ENCODE measurements at places on chromosomes 2 and 18. TPM values are rescaled to one million over a fixed set of nuclear protein-coding genes. Genes with fewer than 3 reads are reported as not detected.

Gene ASTL
- total RNA-seq: 0.09 TPM

- no peak overlapping the region for H3K4me3 ChIP-seq
- H3K27ac ChIP-seq: no peak overlapping the region
- H3K36me3 ChIP-seq: no peaks in the 10 kb centered on the region
- no peak for DNase-seq
- H3K4me1 ChIP-seq: peaks cover 27% of the 10 kb centered on the region
These were observed 5.8 kb upstream of the ODC1 start for GRCh38 chr2:10453905-10454298.

GRCh38 chr2:236871500-236872001, 214.1 kb upstream of the COPS8 start:
- H3K36me3 ChIP-seq: no peaks in the 10 kb centered on the region
- H3K4me1 ChIP-seq: peaks cover 18% of the 10 kb centered on the region
- peak overlapping the region; percentile 10 for H3K27ac ChIP-seq

- H3K27ac ChIP-seq: peak overlapping the region; percentile 22
- H3K4me3 ChIP-seq: no peak overlapping the region
- H3K4me1 ChIP-seq: peaks cover 12% of the 10 kb centered on the region
- no peaks in the 10 kb centered on the region for H3K27me3 ChIP-seq
These were observed 69.4 kb upstream of the ARHGAP28 start for GRCh38 chr18:6659963-6660725.

DNA sequence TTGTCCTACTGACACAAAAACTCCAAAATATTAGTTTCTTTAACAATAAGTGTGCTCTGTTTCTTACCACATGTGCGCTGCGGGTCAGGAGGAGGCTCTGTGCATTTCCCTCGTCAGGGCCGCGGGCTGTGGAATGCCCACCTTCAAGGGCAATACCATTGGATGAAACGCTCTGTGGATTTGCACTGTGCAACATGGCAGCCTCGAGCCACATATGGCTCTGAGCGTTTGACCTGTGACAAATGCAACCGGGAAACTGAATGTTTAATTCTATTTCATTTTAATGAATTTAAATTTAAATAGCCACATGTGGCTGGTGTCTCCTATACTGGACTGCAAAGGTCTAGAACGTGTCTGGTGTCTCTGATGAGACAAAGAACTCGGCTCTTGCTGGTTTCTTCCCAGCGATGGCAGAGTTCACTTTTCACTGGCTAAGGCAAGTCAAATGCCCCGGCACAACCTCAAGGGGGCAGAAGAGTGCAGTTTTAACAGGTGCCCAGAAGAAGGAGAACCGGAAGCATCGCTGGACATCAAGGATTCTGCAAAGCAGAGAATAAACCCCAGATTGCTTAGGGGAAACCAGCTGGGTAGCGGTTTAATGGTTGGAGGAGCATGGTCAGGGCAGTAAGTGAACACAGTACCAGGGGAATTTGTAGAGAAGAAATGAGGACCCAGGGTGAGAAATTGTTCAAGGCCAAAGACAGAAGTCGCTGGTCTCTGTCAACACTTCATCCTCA, 37.0 kb upstream of the TMEM18 start:
- H3K4me3 ChIP-seq: no peak overlapping the region
- DNase-seq: peak; percentile 43
- no peak overlapping the region for H3K27ac ChIP-seq
- no peaks in the 10 kb centered on the region for H3K4me1 ChIP-seq

- peaks cover 8% of the 10 kb centered on the region for H3K4me1 ChIP-seq
- H3K27ac ChIP-seq: no peak overlapping the region
- H3K36me3 ChIP-seq: no peaks in the 10 kb centered on the region
- H3K27me3 ChIP-seq: no peaks in the 10 kb centered on the region
- peak; percentile 63 for DNase-seq
- no peak overlapping the region for H3K4me3 ChIP-seq
These were observed 13.7 kb upstream of the TET3 start for GRCh38 chr2:73970850-73971471.

DNA sequence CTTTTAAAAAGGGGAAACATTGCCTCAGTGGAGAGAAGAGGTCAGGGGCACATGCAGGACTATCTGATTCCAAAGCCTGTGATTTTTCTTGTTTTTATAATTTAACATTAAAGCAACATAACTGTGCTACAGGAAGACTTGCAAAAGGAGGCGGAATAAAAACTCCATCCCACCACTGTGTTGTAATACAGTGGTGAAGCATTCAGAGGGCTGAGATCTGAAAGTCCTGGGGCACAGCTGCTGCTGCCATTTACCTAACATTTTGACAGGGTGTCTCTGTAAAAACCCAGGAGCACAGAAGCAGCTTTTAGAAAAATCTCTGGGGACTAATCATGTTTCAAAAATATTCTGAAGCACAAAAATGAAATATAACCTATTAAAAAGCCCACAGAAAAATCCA, 97.6 kb downstream of the GRB14 start:
- DNase-seq: peak; percentile 30
- no peaks in the 10 kb centered on the region for H3K36me3 ChIP-seq
- no peak overlapping the region for H3K4me3 ChIP-seq
- no peaks in the 10 kb centered on the region for H3K27me3 ChIP-seq
- H3K27ac ChIP-seq: no peak overlapping the region
- H3K4me1 ChIP-seq: no peaks in the 10 kb centered on the region

Measured in muscle of leg (tissue), 16 donors.